ENCODE measurements at places on chromosomes 3 and 15.
A peak's percentile ranks its signal among the peaks of the same experiment; 100 is the strongest.

DNA sequence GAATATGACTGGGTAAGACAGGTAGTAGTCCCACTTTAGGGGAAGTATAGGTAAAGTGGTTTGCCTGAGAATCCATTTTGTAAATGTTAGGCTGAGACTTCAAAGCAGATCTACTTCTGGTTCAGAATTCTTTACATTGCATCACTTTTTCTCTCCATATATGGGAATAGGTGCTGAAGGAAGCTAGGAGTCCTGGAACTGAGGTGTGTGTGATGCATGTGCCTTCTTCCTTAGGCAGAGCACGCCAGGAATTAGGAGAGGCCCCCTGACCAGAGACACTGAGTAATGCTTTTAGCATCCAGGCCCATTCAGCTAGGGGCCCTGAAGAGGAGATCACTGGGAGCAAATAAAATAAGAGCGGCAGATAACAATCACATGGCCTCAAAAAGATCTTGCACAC, 69.2 kb upstream of the DCP1A start:
- no peak for DNase-seq

GRCh38 chr3:11563865-11564185, 79.9 kb downstream of the VGLL4 start:
- DNase-seq = no peak

DNA sequence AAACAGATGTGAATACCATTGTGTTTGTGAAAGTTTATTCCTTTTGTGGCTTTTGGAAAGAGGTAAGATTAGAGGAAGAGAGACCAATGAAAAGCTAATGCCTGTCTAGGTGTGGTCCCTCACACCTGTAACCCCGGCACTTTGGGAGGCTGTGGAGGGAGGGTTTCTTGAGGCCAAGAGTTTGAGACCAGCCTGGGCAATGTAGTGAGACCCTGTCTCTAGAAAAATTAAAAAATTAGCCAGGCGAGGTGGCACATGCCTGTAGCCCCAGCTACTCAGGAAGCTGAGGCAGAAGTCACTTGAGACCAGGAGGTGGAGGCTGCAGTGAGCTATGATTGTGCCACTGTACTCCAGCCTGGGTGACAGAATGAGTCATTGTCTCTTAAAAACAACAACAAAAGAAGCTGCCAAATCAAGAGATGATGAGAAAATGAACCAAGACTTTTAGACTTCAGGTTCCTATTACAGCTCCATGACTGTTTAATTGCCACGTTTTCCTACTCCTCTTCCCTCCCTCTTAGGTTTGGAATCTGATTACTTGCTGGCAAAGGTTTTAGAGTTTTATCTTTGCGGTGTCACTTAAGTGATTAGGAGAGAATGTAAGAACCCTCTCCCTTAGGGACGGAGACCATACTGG, 68.7 kb downstream of the CGNL1 start:
- DNase-seq = no peak

DNA sequence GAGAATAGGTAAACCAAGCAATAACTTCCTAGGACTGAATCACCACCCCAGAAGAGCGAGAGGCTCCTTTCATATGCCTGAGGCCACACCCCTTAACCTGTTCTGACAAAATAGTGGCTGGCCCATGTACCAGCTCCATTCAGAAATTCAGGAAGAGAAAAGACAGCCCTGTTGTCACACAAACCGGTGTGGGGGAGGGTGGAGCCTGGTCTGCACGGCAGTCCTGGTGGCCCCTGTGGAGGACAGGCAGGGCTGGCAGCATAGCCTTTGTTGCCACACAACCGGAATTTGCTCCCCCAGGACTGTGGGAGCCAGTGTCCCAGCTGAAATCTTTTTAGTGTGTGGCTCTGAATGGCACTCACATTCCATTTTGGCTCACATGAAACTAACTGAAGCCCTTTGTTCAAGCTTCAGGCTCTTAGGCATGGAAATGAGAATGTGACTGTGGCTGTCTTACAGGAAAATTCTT, 23.8 kb downstream of the RLBP1 start:
- no peak for DNase-seq

- DNase-seq = no peak
Observed at GRCh38 chr3:34668915-34669314, 870.5 kb downstream of the PDCD6IP start.

- no peak for DNase-seq
Observed at GRCh38 chr3:90005281-90005847, 897.9 kb downstream of the EPHA3 start.

DNA sequence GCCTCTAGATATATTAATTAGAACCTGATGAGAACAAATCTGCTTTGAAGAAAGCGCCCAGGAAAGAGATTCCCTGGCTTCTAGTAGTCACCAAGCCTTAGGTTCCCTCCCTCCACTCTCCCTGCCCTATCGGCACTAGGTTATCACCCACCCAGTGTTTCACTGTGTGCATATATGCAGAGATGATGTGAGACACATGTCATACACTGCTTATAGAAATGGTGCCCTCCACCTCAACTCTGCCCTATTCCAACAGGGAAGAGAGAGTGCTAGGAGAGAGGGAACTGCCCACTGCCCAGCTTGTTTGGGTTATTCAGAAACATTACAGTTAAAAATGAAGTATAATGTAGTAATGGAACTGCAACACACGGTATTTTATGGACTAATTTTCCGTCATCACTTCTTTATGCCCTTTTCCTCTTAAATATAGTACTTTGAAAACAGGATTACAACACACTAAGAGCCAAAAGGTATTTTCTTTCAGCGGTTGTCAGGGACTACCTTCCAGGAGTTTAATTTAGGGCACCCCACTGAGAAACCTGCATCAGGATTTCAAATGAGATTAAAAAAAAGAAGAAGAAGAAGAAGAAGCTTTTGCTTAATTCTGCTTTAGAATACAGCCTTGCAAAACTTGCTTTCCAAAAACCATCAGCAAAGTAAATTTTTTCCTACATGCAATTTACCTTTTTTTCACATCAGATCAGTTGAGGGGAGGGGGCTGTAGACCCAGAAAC, 55.3 kb downstream of the MEIS2 start:
- no peak for DNase-seq

- DNase-seq = no peak
Observed at GRCh38 chr3:129616713-129617112, 10.2 kb upstream of the PLXND1 start.

GRCh38 chr3:69588170-69588569, 151.1 kb upstream of the MITF start:
- no peak for DNase-seq

DNA sequence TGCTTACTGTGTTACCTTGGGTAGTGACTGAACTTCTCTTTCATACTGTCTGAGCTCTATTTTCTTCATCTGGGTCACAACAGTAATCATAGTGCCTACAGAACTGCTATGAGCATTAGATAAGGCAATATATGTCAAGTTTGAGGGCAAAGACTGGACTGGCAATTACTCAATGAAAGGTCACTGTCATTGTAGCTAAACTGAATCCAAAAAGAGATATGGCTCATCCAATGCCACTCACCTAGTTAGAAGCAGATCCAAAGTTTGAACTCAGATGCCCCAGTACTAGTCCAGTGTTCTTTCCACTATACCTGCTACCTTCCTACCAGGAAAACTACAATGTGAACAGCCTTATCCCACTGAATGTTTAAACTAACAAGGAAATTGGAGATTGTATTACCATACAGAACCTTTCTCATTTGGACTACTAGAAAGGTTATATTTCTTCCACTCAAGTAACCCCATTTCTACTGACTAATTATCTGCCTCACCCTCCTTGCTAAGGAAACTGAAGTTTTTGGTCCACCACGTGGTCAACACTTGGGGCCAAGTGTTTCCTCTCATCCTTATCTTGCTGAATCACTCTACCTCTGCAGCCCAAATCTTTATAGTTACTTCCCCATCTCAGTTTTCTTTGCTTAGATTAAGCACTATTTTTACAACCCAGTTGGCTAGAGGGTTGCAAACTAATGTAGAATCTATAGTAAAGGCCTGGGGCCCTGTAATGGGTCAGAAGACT, 202.3 kb upstream of the LPP start:
- DNase-seq = no peak

GRCh38 chr3:193451902-193452301, 73.3 kb upstream of the ATP13A5 start:
- no peak for DNase-seq

GRCh38 chr15:62344806-62345539, 179.9 kb upstream of the C2CD4B start:
- peak; percentile 32 for DNase-seq

DNA sequence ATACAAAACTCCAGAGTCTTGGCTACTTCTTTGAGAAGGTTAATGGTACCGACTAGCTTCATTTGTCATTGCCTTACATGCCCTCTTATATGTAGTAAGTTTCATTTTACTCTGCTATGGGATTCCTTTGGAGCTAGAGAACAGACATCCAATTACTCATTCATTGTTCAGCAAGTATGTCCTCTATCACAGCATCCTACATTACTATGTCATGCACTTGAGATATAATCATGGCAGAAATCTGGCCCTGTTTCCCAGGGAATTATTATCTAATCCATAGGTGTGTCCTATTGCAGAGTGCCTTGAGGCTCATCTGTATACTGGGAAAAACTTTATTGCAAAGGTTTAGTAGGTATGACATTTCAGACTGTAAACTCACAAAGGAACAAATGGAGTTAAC, 333.1 kb upstream of the NECTIN3 start:
- no peak for DNase-seq

- DNase-seq = peak; percentile 45
Observed at GRCh38 chr15:74053941-74054529, 28.3 kb downstream of the GOLGA6A start.

DNA sequence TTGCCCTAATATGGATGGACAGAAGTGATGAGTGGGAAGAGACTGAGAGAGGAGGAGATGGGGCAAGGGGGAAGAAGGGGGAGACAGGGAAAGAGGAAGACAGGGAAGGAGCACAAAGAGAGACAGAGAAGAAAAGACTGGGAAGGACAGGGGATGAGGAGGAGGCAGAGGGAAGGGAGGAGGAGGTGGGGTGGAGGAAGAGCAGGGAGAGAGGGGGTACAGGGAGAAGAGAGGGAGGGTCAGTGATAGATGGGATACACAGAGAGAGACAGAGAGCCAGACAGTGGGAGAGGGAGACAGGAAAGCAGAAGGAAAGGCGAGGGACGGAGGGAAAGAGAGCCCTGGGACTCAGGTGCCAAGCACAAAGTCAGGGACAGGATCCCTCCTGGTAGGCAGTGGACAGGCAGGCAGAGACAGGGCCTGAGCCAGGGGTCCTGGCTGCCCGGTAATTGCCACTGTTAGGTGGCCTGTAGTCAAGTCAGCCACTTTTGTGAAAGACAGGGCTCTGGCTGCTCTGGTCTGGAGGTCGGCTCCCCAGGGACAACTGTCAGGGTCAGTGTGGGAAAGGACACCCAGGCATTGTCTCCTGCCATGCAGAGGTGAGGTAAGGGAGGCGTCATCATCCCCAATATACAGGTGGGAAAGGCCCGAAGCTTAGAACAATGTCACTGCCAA, 9.8 kb downstream of the VILL start:
- no peak for DNase-seq

- no peak for DNase-seq
Observed at GRCh38 chr3:159787794-159788205, 200.8 kb upstream of the IL12A start.

DNA sequence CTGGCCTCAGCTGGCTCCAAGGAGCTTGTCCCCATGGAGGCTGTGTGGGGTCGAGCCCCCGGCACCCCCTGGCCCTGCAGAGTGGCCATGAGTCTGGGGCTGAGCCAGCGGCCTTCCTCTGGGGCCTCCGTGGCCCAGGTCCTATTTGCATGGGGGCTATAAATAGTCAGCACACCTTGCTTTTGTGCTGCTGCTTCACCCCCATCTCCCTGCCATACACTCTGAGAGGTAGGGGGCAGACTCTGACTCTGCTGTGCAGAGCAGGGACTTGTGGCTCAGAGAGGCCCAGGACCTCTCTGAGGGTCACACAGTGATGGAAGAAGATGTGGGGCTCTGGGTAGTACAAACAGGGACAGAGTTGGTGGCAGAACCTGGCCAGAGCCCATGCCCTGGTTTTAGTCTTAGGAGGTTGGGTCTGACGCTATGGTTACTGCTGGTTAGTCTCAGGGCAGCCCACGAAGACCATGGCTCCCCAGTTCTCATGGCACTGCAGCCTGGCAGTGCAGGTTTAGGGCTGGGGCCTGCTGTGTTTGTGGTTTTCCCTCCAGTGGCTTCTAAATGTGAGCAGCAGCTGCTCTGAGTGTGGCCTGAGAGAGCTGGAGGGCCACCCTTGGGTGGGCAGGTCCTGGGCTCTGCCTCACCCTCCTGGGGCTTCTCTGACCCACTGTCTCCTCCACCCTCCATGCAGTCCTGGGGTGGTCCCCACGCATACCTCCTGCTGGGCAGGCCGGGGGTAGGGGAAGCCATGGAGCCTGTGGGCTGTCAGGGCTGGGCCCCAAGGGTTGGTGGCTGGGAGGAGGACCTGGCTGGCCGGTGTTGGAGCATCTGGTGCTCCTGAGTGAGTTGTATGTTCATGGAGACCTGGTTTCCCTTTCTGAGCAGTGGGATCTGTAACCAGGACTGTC, 13.6 kb downstream of the PRKCD start:
- DNase-seq = no peak

- no peak for DNase-seq
Observed at GRCh38 chr15:101361418-101361817, 66.4 kb upstream of the SNRPA1 start.

DNA sequence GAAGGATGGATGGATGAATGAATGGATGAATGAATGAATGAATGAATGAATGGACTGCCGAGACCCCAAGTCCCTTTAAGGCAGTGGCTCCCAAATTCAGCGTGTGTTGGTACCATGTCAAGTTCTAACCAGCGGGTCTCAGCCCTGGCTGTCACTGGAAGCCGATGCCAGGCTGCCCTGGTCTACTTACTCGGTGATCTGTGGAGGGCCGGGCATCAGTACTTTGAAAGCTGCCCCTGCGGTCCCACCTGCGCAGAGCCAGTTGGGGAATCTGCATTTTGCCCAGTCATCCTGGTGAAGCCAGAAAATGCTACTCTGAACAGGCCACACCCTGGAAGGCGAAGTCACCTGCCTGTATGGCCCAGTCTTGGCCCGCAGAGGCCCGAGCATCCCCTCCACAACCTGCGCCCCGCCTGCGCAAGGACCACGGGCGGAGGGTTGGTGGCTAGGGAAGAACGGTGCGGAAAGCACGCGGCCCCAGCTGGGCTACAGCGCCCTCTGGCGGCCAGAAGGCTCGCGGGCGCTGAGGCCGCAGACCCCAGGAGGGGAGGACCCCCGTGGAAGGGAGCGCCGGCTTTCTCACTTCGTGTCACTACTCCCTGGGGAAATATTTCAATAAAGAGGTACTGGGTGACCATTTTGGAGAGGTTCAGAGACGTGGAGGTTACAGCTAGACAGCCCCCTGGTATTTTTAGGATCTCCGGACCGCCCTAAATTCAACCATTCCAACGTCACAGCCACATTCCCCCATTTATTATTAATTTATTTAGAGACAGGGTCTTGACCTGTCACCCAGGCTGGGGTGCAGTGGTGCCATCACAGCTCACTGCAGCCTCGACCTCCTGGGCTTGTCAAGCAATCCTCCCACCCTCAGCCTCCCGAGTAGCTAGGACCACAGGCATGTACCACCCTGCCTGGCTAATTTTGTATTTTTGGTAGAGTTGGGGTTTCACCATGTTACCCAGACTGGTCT, 34.9 kb downstream of the PRKCD start:
- peak; percentile 30 for DNase-seq
